Lower leg skin (tissue), 4 donors: ENCODE measurements at places on chromosomes 2 and 18.

DNA sequence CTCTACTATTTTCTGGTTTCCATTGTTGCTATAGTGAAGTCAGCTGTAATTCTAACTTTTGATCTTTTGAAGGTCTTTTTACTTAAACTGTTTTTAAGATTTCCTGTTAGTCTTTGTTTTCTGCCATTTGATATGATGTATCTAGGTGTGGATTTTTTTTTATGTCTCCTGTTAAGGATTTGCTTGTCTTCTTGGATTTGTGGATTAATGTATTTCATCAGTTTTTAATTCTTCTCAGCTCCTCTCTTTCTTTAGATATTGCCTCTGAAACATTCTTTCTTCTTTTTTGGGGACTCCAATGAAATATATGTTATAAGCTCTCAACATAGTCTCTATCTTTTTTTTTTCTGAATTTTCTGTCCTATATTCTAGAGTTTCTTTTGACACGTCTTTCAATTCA lies 24.8 kb upstream of the THUMPD2 start:
- no peak for DNase-seq

- no peak for DNase-seq
These were observed 236.3 kb upstream of the FSIP2 start for GRCh38 chr2:185502351-185502750.

- DNase-seq: no peak
These were observed 1.0 kb downstream of the SPHKAP start for GRCh38 chr2:228180181-228181097.

GRCh38 chr2:16080516-16080915 lies 140.2 kb downstream of the MYCN start:
- DNase-seq: no peak

GRCh38 chr2:3598912-3599854 lies 4.3 kb downstream of the COLEC11 start:
- no peak for DNase-seq

DNA sequence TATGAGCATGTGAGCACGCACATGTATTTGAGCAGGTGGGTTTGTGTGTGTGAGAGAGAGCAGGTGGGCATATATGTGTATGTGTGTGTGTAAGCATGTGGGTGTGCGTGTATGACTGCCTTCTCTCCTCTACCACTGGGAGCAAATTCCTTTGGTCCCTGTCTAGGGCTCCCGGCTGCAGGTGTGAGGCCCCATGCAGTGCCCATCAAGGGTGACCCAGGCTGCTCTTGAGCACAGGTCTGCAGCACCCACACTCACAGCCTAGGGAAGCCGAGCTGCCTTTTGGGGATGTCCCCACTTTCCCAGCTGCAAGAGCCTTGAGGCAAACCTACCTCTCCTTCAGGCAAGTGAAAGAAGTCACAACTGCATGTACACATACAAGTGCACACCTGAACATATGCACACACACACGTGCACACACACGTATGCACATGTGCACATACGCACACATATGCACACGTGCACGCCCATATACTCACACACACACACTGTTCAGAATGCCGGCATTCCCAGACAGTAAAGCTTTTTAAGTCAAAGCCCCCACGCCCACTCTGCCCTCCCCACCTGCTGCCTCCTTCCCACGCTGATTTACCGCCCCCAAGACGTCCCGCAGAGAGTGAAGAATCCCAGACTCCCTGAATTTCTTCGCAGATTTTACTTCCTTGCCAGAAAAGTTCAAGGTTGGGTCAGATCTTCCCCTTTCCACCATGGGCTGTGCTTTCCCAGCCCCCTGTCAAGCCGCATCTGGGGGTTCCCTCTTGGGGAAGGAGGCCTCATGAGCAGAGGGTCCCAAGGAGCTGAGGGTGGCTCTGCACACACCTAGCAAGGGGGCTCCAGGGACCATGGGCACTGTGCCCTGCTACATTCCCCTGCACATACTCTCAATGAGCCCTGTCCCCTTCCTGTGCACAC lies 170.6 kb downstream of the TWIST2 start:
- no peak for DNase-seq

DNA sequence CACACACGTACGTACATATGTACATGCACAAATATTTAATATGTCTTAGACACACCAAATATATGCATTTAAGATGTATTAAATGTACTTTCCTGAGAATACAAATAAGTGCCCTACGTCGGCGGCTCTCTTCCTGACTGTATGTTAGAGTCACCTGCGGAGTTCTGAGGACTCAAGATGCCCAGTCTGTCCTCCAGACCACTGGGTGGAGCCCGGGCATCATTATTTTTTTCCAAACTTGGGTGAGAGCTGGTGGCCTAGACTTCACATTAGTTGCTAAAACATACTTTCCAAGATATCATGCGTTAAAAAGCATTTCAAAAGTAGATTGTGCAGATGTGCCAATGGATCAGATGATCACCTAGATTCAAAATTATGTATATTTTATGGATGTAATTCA lies 2.9 kb downstream of the IL18R1 start:
- no peak for DNase-seq

- DNase-seq: no peak
These were observed 165.9 kb downstream of the UXS1 start for GRCh38 chr2:106028192-106028591.

GRCh38 chr2:24721470-24721869 lies 71.7 kb downstream of the PTRHD1 start:
- DNase-seq: peak; percentile 89

- DNase-seq: no peak
These were observed 258.2 kb downstream of the IKZF2 start for GRCh38 chr2:212893216-212893615.

DNA sequence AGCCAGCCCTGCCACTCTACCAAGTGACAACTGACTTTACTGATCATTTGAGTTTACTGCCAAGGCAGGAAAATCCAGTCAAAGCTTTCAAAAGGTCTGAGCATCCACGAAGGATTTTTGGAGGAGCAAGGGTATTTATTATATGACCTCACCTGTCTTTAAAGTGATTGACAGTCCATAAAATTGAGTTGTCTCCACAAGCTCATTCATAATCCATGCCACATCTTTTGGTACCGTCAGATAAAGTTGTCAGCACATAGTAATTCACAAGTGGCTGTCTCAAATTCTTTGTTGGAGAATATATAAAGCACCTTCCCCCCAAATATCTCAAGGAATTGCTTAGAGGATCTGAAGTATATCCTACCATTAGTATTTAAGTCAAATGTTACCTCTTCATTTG lies 240.5 kb downstream of the METTL4 start:
- no peak for DNase-seq

DNA sequence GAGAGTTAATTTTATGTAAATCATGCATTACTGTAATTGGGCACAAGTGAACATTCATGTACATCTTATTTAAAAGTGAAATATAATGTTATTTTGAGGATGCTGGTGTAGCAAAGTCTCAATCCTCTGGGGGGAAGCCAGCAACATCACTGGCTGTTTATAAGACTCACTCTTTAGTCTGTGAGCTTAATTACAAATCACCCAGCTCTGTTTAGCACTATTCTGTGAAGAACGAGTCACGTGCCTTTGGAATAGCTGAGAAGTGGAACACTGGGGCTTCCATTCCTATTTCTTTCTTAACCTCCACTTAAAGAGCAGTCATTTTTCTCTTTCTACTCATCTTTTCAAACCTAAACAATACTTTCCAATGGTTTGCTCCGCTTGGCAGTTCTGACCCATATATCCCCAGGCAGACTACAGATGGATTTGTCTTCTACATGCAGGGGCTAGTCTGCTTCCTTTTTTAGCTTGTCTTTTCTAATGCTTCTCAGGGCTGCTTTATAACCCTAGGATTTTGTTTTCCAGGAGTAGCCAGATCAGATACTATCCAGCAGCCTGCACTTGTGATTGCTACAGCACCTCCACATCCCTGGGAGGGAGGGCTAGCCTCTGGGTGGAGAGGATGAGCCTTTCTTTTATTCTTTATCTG lies 95.3 kb upstream of the CAVIN2 start:
- no peak for DNase-seq

DNA sequence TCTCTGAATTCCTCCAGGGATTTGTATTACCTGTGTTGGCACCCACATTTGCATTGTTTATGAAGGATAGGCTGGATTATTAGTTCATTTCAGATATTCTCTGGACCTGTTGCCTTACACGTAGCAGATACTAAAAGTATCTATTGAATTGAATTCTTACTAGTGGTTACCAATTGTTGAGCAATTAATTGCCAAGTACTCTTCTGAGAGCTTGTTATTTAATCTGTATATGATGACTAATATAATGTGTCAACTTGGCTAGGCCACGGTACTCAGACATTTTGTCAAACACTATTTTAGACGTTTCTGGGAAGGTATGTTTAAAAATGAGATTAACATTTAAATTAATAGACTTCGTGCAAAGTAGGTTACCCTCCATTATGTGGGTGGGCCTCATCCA lies 2.5 kb upstream of the SPP2 start:
- DNase-seq: no peak

DNA sequence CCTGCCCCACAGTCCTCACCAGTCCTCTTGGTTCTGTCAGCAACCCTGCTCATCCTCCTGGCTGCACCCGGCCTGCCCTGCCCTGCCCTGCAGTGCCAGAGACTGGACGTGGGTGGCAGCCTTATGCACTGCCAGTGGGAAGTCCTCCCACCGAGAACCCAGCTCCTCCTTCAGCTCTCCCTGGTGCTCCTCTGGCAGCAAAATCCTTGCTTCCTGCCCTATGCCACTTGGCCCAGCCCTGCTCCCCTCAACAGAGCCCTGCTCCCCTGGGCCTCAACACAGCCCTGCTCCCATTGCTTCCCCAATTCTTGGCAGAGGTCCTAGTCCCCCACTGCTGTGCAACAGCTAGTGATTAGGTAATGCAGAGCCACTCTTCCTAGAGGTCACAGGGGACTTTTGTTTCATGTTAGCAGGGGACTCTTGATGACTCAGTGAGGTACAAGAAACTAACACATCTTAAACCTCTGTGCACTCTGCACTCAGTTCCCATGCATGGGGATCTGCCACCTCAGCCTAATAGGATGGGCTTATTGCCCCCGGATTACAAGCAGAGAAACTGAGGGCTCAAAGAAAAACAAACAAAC lies 58.0 kb upstream of the EDAR start:
- DNase-seq: peak; percentile 72

DNA sequence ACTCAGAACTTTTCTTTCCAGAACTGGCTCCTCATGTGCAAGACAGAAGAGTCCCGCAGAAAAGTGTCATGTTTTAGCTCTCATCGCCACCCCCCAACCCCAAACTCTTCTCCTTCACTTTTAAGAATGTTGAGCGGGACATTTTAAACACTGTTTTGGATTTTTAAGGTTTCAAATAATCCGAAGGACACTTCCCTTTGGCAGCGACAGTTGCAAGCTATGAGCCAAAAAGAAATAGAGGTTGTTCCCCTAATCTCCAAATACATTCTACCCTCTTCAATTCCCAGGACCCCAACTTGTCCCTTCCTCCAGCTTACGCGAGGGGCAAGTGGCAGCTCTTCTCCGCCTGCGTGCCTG lies 678 bp upstream of the UBE2E3 start:
- no peak for DNase-seq

DNA sequence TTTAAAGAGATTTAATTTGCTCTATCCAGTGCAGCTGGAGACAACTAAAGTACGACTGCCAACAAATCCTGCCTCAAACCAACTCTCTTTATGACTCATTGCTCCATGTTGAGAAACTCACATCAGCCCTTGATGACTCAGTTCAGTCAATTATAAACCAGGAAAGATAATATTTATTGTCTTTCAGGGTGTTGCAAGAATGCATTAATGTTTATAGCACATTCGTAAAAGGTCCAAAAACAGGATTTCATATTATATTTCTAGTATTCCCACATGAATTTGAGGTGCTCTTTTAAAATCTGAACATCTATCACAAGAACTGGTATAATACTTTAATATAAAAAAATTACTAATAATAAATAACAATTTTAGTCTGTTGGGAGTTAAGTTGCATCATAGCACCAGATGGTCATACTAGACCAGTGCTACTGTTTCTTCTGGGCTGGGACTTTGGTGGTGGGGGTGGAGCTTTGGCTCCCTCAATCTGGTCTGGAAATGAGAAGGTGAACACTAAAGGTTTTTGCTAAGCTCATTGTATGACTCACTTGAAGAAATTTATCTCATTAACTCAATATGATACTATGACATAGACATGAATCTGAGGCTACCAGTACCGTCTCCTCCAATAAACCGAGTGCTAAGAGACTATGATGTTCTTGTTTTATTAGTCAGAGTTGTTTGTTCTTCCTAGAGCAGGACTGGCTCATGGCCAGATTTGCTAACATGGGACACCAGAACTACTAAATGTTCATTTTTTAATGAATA lies 26.6 kb upstream of the MAP3K20 start:
- peak; percentile 92 for DNase-seq

DNA sequence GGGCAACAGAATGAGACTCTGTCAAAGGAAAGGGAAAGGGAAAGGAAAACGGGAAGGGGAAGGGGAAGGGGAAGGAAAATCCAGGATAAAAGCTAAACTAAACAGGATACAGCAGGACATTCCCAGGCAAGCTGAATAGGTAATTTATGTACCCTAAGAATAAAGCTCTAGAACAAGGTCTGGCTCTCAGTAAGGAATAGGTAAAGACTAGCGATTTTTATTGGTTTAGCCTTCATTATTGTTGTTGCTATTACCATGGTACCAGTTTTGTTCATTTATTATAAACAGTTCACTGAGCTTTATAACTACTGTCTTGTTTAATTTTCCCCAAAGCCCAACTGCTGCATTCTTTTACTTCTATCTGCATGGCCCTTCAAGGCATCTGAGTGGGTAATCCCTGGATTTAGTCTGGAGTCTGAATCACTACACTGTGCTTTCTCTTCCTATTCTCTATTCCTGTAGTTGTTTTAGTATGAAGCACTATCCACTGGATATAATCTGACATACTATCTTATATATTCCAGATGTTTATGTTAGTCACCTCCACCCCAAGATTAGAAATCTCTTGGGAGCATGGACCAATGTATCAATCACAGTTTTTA lies 127.1 kb upstream of the TANK start:
- no peak for DNase-seq

- DNase-seq: no peak
These were observed 518.2 kb upstream of the SOX11 start for GRCh38 chr2:5173876-5174535.

DNA sequence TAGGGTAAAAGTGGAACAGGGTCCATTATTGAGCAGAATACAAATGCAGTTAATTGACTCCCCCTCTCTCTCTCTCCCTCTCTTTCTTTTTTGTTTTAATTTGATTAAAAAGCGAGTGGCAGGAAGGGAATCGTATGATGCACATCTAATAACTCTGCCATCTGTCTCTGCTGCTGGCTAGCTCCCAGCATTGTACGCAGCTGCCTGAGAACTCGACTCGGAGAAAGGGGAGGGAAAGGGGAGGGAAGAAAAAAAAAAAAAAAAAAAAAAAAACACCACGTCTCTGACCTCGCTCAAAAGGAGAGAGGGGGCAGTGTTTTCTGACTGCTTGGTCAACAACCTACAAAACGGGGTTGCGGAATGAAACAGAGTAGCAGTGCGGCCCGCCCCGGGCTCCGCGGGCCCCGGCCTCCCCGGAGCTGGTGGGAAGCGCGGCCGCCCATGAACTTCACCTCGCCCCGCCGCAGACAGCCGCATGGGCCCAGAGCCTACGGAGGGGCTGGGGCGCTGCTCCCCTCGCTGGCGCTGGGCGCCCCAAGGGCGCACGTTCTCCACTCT lies 265.7 kb downstream of the TCF4 start:
- peak; percentile 79 for DNase-seq
